ENCODE measurements at places on chromosomes 4 and X.

GRCh38 chrX:70087857-70088630 is 25.8 kb downstream of the OTUD6A start:
- no peak for DNase-seq

GRCh38 chr4:87330761-87331160 is 8.1 kb upstream of the HSD17B13 start:
- no peak for DNase-seq

- DNase-seq = no peak
Measured at GRCh38 chr4:147617841-147618691, 869 bp downstream of the TMEM184C start.

- no peak for DNase-seq
Measured at GRCh38 chr4:37891260-37892159, 626 bp downstream of the TBC1D1 start.

- no peak for DNase-seq
Measured at GRCh38 chr4:81811562-81812293, 340.0 kb upstream of the RASGEF1B start.

- DNase-seq = no peak
Measured at GRCh38 chrX:98523026-98523425, 1639.3 kb downstream of the RPA4 start.

DNA sequence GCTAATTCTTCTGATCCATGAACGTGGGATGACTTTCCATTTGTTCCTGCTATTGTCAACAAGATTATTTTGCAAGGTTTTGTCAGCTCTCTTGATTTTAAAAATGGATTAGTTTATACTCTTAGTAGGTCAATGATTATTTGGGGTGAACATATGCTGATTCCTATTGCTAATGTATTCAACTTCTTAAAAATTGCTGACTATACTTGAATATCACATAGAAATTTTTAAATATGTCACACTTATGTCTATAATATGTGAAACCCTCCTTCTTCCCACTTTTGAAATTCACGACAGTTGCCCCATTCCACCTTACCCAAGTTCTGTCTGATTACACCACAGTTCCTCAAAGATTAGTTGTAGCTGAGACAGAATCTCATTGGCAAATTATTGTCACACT is 465.7 kb upstream of the TENM3 start:
- DNase-seq = no peak

DNA sequence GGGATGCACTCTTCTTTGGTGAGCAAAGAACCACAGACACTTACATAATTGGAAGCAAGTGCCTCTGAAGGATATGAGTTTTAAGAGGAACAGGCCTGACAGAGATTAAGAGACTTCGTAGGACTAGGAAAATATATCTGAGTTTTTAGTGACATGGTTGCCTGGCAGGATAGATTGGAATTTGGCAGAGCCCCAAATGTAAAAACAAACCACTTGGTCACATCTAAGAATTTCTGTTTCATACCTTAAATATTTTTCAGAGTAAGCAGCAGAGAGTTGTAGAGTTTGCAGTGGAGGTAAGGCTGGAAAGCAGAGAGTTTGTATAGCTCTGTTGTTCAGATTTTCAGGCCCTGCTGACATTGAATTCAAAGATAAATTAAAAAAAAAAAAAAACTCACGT is 150.1 kb upstream of the MAGEB2 start:
- no peak for DNase-seq

- no peak for DNase-seq
Measured at GRCh38 chr4:681736-682451, 7.1 kb downstream of the SLC49A3 start.

- DNase-seq = no peak
Measured at GRCh38 chrX:129823522-129823921, 20.2 kb downstream of the ZDHHC9 start.

GRCh38 chrX:153735274-153735673 is 10.6 kb downstream of the ABCD1 start:
- DNase-seq = no peak

- DNase-seq = no peak
Measured at GRCh38 chr4:24764345-24764744, 31.0 kb upstream of the SOD3 start.
